ENCODE measurements at places on chromosomes 4 and X.

- DNase-seq, result no peak
Measured at GRCh38 chr4:165222651-165222994, 15.3 kb downstream of the KLHL2 start.

- no peak for DNase-seq
Measured at GRCh38 chr4:145481942-145482208, 222 bp downstream of the SMAD1 start.

GRCh38 chr4:37008199-37008598 is 236.3 kb upstream of the NWD2 start:
- no peak for DNase-seq

DNA sequence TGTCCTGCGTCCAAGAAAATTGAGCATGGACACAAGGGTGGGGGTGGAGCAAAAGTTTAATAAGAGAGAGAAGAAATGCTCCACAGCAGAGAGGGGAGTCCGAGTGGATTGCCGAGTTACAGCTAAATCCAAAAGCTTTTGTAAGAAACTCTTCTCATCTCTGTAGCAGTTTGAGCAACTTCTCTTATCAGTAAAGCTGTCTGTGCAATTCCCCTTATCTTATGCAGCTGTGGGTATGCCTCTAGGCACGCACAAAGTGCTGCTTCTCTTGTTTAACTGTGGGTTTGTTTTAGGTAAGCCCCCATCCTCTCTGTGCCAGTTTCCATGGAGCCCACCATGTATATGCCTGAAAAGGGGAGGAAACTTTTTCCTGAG is 44.8 kb downstream of the HMGB2 start:
- no peak for DNase-seq

- no peak for DNase-seq
Measured at GRCh38 chr4:54971474-54971950, 153.9 kb downstream of the KDR start.
